ENCODE measurements at places on chromosomes 16 and 17.

DNA sequence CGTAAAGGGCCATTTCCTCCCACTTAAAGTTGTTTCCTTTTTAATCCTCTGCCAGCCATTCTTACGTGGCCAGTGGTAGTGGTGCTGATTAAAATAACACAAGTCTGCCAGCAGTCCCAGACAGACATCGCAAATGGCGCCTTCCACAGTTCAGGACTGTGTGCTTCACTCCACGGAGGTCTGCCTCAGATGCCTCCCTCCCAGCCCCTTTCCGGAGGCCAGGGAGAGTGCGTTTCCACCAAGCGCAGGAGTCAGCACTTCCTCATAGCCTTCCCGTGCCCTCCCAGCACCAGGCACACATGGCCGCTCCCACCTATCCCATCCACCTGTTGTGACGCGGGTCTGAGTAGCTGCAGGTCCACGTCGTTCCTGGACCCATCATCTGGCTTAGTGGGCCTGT is 205.6 kb downstream of the RPTOR start:
- DNase-seq = no peak

GRCh38 chr17:79837888-79838521 is 1.2 kb downstream of the CBX4 start:
- DNase-seq = no peak

DNA sequence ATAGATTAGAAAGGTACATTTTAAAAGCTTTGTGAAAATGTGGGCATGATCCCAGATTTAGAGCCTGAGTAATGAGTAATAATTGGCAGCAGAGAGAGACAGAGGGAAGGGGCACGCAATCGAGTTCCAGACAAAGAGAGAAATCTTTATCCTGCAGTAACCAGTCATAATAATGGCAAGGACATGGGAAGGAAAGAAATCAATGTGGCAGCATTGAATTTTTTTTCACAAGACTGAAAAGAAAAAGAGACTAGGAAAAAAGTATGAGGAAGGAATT is 790.8 kb upstream of the SOX9 start:
- DNase-seq = no peak

GRCh38 chr16:986411-986810 is 4.8 kb downstream of the SOX8 start:
- DNase-seq = no peak

DNA sequence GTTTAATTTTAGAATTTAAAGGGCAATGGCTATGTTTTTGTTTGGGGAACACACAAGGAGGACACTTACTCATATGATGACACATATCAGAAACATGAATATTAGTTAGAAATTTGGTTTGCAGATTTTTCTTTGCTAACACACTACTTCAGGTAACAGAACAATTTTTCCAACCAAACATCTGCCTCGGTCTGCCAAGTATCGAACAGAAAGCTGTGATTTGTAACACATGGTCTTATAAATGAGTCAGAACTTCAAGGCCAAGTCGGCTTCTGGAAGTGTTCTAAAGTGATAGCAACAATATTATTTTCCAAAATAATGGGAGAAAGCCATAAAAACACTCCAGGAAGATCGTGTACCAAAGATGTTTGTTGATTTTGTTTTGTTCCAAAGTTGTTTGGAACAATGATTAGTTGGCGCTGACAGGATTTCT is 75.9 kb upstream of the PMFBP1 start:
- DNase-seq = no peak

GRCh38 chr17:19646788-19647696 is 1.5 kb upstream of the ALDH3A2 start:
- DNase-seq = peak; percentile 1

- DNase-seq = no peak
These were observed 55.1 kb downstream of the SRCIN1 start for GRCh38 chr17:38550661-38551060.

- DNase-seq = no peak
These were observed 227.8 kb downstream of the ZNF423 start for GRCh38 chr16:49628148-49628547.

- DNase-seq = no peak
These were observed 5.9 kb upstream of the BAIAP3 start for GRCh38 chr16:1327619-1327947.

DNA sequence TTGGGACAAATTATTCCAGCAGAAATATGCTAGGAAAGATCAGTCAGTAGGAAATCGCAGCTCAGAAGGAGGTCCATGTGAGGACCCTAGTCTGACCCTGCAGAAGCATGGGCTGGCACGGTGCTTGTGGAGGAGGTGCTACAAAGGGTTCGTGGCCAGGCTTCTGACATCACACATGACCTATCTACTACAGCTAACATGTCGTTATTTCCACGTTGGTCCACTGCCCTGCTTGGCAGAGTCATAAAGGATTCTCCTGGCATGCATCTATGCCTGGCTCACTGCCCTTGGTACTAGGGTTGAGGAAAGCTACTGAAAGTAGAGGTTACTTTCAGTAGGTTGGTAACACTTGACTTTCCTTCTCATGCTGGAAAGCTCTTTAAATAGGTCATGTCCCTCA is 118.1 kb upstream of the SHISA6 start:
- DNase-seq = no peak

DNA sequence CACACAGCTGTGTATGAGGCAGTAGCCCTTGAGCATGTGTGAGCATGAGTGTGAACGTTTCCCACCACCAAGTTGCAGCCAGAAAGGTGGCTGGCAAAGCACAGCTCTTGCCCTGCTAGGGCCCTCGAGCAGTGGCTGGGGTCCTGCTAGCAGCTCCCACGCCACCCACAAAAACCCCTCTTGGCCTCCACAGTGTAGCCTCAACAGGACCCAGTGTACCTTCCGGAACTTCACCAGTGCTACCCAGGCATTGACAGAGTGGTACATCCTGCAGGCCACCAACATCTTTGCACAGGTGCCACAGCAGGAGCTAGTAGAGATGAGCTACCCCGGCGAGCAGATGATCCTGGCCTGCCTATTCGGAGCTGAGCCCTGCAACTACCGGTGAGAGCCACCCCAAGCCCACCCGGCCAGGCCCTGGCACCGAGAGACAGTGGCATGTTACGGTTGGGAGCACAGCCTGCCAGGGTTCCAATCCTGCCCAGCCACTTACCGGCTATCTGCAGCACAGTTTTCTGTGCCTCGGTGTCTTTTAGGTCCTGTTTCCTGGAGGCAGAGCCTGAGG is 53.1 kb downstream of the SCNN1B start:
- no peak for DNase-seq

DNA sequence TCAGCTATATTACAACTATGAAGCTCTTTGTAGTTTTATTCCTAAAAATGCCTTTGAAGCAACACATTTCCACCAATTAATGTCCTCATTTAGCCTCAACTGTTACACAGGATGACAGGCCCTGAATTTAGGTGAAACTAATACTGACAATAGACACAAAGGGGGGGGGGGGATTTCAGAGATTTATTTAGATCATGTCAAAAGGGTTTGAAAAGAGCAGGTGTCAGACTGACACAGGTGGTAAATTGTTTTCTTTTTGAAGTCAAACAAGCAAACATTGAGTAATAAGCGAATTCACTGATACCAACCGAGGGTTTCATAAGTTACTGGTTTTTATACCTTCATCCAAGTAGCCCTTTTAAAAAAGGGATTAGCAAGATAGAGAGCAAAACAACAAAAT is 40.8 kb downstream of the KANSL1 start:
- DNase-seq = no peak

DNA sequence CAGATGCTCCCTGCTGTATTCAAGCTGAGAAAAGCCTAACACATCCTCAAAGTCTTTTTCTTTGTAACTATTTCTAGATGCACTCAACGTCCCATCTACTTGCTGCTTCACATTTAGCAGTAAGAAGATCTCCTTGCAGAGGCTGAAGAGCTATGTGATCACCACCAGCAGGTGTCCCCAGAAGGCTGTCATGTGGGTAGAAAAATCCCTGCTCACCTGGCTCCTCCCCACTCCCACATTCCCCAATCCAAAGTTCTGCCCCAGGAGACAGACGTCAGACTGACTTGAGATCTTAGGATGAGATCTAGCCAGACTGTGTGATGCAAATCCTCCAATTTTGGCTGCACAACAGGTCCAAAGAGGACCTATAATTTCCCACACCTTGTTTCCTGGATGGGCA is 1.1 kb downstream of the CCL13 start:
- no peak for DNase-seq

DNA sequence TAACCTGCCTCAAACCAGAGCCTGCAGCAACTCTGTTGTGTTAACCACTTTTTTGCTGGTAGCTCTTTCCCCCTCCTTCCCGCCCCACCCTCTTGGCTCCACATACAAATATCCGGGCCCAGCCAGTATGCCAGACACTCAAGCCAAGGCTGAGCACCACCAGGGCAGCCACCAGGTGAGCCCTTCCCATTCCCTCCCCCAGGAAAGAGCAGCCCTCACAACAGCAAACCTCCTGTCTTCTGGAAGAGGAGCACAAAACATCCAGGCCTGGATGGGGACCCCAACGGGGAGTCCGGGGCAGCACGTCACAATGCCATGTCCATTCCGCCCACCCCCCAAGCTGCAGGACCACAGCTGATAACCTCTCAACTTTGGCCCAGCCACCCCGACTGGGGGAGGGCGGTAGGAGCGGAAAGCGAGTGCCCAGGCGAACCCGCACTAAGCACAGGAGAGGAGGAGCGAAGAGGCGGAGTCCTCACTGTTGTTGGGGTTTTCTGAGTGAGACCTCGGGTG is 757 bp downstream of the ORMDL3 start:
- peak; percentile 24 for DNase-seq

DNA sequence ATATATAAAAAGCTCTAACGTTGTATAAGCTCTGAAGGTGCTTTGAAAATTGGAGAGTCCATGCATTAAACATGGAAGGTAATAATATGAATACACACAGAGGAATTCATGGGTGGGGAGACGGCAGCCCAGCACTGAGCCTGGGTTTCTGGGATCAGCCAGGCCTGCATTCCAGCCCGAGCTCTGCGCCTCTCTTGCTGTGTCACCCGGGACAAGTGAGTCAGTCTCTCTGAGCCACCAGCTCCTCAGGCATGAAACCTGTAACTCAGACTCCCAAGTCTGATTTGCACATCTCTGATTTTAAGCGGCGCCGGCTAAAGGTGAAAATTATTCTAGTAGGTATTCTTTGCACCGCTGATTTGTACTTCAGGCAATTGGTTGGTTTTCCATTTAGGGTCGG is 238.8 kb downstream of the MRTFB start:
- DNase-seq = no peak

DNA sequence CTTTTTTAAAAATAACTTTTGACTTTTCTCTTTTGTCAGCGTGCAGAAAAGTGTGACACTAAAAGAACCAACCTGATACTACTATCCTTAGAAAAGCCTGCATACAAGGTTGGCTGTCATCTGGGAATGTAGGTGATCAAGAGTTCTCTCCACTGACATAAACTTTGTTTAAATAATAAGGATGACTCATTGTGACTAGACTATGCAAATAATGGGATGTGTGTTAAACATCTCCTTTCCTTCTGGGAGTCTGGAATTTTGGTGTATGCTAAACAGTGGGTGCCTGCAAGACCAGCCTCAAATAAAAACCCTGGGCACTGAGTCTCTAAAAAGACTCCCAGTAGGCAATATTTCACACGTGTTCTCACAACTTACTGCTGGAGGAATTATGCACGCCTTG is 373.4 kb downstream of the CNTNAP4 start:
- DNase-seq = no peak

DNA sequence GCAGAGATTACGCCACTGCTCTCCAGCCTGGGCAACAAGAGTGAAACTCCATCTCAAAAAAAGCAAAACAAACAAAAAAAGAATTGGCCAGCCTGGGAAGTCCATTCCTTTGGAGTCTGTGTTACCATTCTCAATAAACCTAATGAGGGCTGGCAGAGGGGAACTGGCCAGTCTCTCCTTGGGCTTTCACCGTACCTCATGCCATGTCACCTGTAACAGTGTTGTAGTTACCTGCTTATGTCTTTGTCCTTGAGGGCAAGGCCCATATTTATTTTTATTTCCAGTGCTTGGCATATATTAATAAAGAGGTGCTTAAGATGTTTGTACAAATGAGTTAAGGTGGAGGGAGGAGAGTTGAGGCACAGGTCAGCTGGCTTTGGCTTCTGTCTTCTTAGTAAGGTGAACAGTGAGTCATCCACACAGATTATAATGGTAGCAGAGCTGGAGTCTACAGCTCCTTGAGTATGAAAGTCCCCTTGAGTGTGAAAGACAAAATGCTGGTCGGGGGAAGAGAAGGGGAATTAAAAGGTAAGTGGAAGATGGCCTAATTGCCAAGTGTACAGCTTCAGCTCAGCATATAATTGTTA is 8.4 kb downstream of the C1QBP start:
- DNase-seq = no peak

DNA sequence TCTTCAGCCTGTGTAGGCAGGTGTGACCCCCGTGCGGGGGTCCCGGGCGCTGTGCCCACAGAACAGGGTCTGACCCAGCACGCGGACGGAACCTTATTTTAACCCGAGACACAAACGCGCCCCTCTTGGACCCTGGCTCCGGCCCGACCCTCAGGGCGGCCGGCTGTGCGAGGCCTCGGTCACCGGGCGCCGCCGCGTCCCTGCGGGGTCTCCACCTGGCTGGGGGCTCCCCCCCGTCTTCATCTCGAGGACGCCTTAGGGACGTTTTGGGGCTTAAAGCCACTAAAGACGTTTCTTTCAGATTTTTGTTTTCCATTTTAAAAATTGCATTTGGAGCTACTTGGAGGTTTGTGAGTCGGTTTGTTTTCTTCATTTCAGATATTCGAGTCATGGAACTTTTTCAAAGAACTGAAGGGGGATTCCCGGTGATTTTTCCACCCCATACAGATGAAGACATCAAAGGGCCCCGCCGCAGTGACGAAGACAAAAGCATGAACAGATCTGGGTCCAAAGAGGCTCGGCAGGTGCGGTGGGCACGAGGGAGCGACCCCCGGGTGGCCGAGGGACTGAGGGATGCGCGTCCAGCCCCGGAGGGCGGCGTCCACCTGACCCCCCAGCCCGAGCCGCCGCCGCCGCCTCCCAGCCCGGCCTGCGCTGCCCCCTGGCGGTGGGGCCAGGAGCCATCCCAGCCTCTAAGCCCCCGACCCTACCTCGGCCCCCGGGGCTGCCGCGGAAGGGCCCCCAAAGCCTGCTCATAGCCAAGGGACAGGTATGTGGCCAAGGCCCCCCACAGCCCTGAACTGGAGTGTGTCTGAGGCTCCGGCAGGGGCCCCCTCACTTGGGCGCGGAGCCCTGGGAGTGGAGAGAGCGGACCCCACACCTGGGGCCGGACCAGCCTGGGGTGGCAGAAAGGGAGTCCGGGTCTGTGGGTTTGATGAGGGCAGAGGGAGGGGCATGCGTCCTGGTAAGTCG is 3.8 kb upstream of the CD7 start:
- no peak for DNase-seq

GRCh38 chr17:43608313-43608712 is 53.4 kb downstream of the MEOX1 start:
- no peak for DNase-seq

GRCh38 chr16:31082368-31083045 is 6.2 kb downstream of the PRSS53 start:
- DNase-seq = no peak

All from HL-60 (cell line).